ENCODE measurements at places on chromosomes 12 and 14. TPM values are rescaled to one million over a fixed set of nuclear protein-coding genes. Genes with fewer than 3 reads are reported as not detected.

DEPDC4 gene
- total RNA-seq, result 2.5 TPM

ZC2HC1C gene
- 3.5 TPM for total RNA-seq

JDP2 gene
- total RNA-seq, result 7.7 TPM

SCNN1A gene
- 1.6 TPM for total RNA-seq

RTN1 gene
- 224 TPM for total RNA-seq

LALBA gene
- 0.23 TPM for total RNA-seq

DNA sequence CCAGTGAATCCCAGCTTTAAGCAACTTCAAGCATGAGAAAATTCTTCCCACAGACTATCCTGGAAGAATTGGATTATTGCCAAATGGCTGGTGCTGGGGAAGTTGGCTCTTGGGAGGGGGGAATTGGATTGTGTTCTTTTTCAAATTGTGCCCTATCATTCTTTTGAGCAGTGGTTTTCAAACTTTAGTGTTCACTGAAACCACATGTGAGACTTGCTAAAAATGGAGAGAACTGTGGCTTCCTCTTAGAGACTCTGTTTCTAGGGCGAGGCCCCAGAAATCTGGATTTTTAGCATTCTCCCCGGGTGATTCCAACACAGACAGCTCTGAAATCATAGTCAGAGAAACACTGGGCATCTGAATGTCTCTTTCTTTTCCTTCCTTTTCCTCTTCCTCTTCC lies 14.3 kb upstream of the OTUB2 start:
- peak; percentile 54 for ATAC-seq

DNA sequence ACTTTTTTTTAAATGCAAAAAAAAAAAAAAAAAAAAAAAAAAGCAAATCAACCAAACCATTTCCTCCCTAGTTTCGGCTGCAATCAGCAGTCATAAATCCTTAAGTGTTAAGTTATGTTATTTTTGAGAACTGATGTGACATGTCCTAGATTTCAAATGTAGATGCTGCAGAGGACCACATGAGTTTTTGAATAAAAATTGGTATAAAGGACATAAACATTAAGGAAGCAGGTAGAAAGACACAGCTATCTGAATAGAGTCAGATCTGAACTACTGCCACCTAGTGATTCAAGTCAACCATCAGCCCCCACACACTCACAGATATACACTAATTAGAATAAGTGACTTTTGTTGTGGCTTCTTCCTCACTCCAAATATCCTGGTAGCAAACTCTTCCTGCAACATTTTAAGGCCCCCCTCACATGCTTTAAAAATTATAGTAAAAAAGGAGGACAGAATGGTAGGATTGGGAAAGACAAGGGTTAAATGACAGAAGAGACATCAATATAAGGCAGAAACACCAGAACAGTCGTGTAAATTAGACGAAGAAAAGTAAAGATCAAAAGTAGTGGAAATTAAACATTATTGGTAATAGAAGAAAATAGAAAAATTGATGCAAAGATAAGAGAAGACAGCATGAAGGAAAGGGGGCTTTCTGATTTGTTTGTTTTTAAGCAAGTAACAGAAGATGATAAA lies 394.5 kb upstream of the ATP2B1 start:
- no peak for ATAC-seq

DNA sequence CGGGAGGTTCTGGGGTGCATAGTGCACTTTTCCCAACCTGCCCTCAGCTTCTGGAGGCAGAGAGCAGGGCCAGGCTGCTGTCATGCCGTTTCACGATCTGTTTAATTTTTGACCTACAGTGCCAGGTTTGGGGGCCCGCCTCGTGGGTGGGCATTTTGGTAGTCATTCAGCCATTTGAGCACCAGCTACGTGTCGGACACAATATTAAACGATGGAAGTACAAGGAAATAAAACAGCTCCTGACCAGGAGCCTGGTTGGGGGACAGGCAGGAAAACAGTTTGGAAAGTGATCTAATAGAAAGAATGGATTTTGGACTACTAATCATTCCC lies 708 bp downstream of the FNTB start:
- no peak for ATAC-seq

DNA sequence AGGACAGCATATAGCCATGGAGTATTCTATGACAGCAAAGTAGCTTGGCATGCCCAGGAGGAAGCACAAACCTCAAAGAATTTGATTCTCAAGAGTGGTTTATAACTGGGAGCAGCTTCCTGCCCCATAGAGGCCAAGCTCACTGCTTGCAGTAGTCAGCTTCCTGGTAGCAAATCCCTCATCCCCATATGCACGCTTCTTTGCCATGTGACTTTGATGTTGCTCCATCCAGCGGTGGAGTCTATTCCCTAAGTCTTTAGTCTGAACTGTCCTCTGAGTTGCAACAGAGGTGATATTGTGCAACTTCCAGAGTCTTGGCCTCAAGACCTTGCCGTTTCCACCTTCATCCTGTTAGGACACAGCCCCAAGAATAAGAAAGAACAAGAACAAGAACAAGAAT lies 996.8 kb upstream of the TMEM132C start:
- no peak for ATAC-seq

DNA sequence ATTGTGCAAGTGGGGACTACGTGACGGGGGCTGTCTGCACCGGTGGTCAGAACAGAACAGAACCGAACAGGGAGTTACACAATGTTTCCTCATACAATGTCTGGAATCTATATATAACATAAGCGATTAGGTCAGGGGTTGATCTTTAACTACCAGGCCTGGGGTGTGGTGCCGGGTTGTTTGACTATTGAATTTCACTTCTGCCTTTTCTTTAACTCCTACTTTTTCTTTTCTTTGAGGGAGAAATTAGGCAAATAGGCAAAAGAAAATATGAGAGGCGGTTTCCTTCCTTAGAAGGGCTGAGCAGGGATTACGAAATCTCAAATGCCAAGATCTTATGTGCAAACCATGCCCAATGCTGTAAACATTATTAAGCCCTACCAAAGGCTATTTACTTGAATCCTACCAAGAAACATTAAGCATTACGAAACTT lies 140.3 kb downstream of the SLC38A6 start:
- no peak for ATAC-seq

DNA sequence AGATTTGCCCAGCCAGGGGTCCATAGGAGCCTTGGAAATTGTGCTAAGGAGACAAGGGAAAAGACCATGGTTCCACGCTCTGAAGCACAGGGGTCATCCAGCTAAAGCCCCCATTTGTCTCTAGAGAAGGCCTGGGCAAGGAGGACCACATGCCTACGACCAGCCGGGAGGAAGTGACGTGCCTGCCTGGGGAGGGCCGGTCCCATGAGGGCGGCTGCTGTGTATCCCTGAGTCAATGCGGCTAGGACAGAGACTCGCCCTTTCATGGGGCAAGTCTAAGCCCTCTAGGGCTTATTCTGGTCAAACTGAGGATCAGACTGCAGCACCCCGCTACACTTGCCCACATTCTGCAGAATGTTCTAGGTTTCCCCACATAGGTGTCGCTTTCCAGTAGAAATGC lies 20.6 kb upstream of the RIN3 start:
- ATAC-seq, result no peak

DNA sequence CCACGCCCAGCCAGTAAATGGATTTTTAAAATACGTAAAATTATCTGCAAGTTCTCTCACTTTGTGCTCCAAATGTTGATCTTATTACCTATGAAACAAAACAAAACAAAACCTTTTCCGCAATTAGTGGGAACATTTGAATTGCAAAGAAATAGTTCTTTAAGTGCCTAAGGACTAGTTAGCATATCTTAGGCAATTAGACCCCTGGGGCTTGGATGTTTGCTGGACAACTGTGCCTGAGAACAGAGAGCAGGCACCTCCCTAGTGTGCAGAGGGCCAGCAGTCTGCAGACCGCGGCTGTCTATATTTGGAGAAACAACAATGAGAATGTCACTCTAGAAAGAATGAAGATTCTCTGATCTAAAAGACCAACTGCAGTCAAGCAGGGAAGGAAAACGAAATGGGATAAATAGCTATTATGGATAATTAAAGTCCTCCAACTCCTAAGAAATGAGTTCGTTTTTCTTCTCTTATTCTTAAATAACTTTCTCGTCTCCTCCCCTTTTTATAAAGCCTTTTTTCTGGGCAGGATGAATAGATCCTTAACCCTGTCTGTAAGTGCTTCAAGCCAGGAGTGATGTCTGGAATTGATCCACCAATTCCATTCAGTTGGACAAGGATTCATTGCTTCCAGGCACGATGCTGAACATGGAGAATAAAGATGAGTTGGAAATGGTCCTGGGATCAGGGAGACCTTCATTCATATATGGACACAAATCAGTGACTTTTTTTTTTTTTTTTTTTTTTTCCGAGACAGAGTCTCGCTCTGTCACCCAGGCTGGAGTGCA lies 16.2 kb downstream of the SLC17A8 start:
- ATAC-seq, result peak; percentile 99

GRCh38 chr12:47124451-47124850 lies 44.7 kb upstream of the AMIGO2 start:
- ATAC-seq, result no peak

DNA sequence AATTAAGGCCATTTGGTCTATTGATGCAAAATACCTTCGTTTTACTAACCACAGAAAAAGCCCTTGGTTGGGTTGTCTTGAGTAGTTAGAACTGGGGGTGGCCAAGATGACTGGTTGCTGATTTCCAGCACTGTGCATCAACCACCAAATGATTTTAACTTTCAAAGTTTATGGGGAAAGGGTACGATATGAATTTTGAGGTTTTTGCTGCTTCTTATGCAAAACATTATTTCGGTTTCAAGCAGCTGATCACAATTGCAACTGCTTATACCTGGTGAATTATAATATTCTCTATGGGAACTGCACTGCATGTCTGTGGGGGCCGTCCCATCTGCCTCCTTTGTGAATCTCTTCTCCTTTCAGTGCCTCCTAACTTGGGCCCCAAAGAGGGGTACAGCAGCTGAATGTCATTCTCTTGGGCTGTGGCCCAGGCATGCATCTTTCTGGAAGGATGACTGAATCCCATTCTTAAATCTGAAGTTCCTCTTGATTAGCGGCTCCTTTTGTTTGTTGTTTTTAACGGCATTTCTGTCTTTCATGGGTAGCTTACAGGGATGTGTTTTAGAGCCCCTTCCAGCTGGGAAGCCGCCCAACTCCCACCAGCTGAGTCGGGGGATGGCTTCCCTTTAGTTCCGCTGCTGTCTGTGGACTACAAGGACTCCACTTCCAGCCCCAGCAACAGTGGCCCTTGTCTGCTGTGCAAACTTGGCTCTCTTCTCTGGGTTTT lies 479.8 kb downstream of the ZFP36L1 start:
- peak; percentile 30 for ATAC-seq

GRCh38 chr12:26795910-26796309 lies 37.1 kb downstream of the ITPR2 start:
- no peak for ATAC-seq

GRCh38 chr14:92941531-92941930 lies 18.6 kb downstream of the CHGA start:
- no peak for ATAC-seq
